ENCODE measurements at places on chromosomes 7 and 10.

DNA sequence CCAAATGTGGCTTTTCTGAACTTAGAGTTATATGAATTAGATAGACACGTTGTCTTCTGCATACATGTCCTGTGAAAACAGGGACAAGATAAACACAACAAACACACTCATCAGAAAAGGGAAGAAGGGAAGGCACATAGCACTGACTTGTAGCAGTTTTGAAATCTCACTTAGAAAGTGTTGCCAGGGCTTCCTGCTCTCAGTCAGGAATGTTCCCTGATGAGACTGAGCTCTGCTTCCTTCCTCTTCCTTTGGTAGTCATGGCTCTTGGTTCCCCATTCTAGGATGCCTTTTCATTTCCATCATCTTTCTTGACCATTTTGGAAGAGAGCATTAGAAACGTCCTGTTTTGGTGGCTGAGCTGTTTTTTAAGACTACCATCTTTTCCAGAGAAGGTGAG lies 233.8 kb upstream of the LYZL1 start:
- no peak for DNase-seq

DNA sequence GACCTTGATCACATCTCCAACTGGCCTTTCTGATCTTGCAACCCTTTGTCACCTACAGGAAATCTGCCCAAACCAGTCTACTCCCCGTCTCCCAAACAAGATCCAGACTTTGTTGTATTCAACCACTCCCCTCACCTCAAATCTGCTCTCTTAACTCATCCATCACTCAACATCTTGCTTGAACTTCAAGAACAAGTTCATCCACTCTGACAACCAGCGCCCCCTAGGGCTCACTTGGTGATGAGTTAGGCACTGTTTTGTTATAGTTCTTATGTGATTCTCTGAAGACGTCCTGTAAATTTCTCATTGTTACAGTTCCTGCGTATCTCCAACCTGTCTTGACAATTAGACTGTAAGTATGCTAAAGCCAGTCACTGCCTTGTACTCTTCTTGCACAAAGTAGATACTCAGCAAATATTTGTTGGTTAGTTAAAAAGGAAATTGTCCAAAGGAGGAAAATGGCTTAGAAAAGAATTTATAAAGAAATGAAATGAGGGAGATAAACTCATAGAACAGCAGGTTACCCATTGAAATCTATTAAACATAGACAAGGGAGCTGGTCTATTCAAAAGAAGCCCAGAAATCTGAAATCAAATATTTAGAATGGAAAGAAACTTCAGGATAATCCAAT lies 5.3 kb downstream of the FRMD4A start:
- DNase-seq: peak; percentile 49

- DNase-seq: no peak
Observed at GRCh38 chr10:131907679-131908078, 6.9 kb downstream of the PPP2R2D start.

DNA sequence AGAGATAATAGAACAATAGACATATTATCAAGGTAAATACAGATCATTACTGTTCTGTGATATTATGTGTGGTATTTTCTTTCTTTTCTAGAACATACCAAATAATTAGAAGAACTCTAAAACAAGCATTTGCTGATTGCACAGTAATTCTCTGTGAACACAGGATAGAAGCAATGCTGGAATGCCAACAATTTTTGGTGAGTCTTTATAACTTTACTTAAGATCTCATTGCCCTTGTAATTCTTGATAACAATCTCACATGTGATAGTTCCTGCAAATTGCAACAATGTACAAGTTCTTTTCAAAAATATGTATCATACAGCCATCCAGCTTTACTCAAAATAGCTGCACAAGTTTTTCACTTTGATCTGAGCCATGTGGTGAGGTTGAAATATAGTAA lies 185.5 kb downstream of the CFTR start:
- no peak for DNase-seq

GRCh38 chr10:98858525-98858924 lies 377.1 kb downstream of the HPSE2 start:
- DNase-seq: no peak

DNA sequence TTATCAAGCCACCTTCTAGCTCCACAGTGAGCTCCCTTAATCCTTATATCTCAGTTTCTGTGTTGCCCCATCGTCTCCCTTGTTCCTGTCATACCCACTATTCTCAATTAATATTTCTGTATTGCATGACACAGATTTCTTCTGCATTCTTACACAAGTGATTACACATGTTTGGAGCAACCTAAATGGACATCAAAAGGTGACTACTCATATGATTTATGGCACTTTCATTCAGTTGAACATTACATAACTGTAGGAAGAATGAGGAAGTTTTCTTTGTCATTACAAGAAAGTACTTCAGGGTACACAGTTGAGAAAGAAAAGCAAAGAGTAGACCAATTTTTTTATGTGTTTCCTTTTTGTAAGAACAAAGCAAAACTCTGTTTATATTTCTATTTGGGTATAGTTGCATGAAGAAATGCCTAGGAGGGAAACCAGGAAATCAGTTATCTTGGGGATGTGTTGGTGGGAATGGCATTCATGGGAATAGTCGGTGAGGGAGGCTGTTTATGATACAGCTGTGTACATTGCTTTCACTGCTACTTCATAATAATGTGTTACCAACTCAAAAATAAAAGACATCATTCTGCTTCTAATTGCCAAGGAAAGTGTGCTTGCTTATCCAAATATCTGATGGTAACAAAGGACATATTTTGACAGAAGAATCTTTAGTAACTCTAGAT lies 23.6 kb upstream of the PRSS37 start:
- no peak for DNase-seq

DNA sequence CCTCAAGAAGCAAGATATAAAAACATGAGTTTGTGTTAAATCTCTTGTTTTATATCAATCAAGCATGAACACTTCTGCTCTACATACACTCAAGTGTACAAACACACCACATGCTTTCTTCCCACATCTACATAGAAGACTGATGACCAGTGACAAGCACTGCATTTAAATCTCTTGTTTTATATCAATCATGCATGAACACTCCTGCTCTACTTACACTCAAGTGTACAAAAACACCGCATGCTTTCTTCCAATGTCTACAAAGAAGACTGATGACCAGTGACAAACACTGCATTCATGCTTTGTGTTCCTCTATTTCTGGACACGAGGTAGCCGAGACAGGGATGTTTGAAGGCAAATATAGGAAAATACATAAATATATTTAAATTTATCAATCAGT lies 642.0 kb upstream of the PFKP start:
- no peak for DNase-seq

DNA sequence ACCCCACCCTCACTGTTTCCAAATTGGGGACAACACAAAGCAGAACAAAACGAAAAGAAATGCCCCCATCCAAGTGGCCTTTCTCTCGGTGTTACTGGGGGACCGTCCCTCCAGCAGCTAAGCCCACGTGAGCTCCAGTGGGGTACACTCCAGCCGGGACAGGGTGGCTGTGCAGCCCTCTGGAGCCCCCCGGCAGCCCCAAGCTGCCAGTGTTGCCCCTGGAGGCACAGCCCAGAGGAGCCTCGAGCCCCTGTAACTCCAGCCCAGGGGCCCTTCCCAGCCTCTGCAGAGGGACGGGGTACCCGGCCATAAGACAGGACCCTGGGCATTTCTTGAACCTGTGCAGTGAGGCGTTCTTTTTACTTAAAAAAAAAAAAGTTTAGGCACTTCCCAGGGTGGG lies 124.5 kb upstream of the KCTD7 start:
- no peak for DNase-seq

DNA sequence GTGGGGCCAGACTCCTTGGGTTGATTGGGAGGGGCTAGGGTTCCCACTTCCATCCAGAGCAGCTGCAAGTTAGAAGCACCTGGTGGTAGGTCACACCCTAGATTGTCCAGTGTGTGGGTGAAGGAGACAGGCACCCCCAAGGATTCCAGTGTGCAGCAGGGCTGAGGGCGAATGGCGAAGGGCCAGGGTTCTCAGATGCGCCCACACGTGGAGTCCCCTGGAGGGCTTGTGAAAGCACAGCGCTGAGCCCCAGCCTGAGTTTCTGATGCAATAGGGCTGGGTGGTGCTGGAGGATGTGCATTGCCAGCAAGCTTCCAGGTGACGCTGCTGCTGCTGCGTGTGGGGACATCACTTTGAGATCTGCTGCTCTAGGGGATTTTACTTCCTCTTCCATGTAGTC lies 25.4 kb downstream of the TBATA start:
- DNase-seq: no peak

DNA sequence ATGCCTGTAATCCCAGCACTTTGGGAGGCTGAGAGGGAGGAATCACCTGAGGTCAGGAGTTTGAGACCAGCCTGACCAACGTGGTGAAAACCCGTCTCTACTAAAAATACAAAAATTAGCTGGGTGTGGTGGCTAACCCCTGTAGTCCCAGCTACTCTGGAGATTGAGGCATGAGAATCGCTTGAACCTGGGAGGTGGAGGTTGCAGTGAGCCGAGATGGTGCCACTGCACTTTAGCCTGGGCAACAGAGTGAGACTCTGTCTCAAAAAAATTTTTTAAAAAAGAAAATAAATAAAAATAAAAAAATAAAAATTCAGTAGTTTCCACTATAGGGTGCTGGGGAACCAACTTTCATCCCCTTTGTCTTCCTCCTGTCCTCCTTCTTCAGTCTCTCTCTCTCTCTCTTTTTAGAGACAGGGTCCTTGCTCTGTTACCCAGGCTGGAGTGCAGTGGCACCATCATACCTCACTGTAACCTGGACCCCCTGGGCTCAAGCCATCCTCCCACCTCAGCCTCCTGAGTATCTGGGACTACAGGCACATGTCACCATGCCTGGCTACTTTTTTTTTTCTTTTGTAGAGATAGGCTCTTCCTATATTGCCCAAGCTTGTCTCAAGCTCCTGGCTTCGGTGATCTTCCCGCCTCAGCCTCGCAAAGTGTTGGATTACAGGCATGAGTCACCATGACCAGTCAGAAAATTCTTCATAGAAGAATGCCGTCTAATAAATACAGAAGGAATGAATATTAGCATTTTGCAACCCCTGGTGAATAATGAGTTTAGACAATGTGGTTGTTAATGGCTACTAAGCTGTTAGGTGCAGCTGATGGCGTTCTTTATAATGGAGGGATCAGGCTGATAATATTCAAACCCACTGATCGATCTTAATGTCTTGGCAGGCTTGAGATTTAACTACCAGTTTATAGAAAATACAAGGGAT lies 20.6 kb downstream of the RBM20 start:
- DNase-seq: no peak

DNA sequence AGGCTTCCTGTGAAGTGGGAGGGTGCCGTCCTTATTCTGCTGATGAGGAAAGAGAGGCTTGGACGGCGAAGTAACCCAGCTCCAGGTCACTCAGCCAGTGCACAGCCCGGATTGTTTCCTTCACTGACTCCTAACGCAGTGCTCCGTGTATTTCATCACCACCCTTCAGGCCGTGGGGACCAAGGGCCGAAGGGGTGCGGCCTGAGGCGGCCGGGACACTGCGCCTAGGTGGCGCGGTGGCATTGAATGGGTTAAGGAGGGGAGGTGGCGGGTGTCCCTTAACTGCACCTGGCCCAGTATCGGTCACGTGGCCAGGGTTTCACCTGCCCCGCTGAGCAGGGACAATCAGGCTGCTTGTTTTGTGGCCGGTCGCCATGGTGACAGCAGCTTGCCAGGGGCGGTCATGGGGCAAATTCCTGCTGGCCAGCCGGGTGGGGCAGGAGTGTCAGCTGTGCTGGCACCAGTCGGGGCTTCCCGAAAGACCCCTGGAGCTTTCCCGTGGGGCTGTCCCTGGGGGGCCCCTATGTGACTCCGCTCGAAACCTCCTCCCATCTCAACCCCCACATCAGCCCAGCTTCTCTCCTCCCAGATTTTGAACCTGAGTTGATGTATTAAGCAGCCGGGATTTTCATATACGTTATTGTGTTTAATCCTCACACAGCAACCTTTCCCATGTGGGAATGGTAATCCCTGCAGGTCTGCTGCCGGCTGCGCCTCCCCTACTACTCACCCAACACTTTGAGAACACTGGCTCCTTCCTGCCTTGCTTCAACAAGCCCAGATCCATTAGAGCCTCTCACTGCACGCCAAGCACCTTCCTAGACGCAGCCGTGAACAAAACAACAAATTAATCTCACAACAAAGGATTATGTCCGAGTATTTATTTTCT lies 4.4 kb upstream of the ABHD11 start:
- no peak for DNase-seq

DNA sequence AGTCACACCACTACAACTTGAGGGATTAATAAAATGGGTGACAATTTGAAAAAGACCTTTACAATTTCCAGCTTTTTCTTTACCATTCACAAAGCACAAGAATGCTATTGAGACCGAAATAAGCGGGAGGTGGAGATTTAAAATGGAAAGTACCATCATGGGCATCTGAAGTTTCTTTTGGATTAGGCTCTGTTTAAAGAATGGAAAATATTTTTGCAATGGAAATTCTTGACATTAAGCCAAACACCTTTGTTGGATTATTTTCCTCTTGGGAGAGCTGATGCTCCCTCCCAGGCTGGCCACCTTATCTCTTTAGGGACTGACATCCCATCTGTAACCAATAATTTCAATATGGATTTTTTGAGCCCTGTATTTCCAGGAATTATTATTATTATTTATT lies 62.5 kb downstream of the BPGM start:
- no peak for DNase-seq

DNA sequence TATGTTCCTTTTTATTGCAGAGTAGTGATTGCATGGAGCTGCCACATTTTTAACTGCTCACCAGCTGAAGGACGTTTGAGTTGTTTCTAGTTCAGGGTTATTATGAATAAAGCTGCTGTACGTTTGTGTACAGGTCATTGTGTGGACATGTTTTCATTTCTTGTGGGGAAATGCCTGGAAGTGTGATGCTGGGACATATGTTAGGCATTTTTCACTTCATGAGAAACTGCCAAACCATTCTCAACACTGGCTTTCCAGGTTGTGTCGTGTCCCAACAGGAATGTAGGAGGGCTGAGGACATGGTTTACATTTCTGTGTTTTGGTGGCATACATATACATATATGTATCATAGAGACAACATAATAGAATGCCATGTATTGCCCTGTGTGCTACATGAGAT lies 73.0 kb downstream of the NEURL1 start:
- DNase-seq: no peak

GRCh38 chr10:118963933-118964332 lies 65.6 kb upstream of the NANOS1 start:
- no peak for DNase-seq

- DNase-seq: no peak
Observed at GRCh38 chr7:121071132-121071531, 82.6 kb downstream of the CPED1 start.

DNA sequence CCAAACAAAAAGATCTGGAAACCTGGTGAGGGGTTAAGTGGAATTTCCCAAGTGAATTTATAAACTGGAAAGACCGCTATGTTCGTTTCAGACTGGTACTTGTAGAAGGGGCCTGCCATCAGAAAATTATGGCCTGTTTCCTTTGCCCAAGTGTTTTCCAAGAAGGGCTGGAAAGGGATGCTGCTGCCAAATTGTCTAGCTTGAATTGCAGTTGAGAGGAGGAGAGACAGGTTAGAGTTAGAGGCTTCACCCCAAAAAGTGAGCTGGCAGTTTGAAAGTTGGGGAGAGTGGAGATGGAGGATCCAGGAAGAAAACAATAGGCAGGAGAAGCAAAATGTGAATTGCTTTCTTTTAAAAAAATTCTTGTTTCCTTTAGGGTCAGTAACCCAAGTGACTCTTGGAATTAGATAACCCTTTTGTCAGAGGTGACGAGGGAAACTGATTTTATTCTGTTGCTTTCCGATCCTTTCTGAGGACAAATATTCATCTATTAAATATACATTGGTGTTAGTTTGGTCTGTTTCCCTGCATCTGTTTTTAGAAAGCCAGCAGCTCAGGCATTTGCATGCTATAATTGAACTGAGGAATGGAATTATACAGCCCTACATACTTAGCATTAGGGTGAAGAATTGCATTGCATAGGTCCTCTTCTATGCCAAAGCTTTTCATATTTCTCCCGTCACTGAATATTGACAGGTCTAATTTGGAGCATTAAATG lies 82.5 kb upstream of the PRR15 start:
- no peak for DNase-seq
